ENCODE measurements at places on chromosomes 16 and 17. TPM values are rescaled to one million over a fixed set of nuclear protein-coding genes. Genes with fewer than 3 reads are reported as not detected.
A peak's percentile ranks its signal among the peaks of the same experiment; 100 is the strongest.

DNA sequence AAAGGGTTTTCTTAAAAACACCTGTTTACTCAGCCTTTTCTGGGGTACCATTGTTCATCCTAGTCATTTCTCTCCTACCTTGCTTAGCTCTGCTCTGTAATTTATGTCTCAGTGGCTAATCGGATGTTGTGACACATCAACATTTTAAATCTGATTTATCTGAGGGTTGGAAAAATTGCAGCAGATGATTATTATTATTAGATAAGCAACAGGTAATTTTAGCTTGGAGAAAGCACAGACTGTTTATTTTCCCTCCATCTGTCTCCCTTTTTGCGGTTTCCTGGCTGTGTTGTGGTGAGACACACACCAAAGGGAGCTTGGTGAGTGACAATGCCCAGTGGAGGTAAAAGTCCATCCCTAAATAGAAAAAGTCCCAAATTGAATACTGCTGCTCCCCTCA lies 389.9 kb downstream of the UTP18 start:
- no peak for DNase-seq

GRCh38 chr16:49986351-49987124 lies 38.5 kb upstream of the CNEP1R1 start:
- DNase-seq = no peak

DNA sequence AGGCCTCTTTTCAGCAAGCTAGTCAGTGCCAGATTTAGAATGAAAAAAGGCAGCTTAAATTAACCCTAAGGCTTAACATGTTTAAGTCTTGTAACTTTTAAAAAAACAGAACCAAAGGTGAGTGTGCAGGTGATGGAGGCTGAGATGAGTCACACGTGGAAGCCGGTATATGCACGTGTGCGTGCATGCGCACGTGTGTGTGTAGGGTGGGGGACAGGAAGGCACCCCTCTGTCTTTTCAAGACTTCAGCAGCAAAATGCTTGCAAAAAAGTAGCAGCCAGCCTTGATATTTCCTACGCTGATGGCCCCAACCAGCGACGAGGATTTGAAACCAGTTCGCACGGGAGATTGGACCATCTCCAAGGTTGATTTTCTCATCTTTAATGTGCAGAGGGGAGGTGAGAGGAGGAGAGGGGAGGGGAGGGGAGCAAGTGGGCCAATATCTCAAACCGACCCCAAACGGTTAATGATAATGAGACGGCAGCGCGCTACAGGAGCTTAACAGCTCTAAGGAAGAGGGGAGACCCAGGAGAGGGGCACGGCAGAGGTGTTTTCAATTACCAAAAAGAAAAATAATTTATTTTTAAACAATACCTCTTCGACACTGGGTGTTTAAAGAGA lies 154.7 kb downstream of the ZNF423 start:
- DNase-seq = no peak

- no peak for DNase-seq
Observed at GRCh38 chr16:27880287-27880686, 183.2 kb downstream of the GSG1L start.

DNA sequence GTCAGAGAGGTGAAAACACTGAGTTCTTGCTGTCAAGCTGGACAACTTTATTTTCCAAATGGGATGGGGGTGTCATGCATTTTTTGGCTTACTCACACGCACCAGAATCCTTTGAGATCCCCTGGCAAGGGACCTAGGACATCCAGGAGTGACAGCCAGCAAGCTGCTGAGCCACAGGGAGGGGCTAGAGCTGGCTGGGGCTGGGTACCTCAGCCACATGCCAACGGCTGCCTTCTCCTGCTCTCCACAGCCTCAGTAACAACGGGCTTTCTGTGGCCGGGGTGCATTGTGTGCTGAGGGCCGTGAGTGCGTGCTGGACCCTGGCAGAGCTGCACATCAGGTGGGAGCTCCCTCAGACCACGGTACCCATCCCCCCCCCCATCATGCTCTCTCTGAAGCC lies 47.6 kb downstream of the NLRC5 start:
- DNase-seq = no peak

DNA sequence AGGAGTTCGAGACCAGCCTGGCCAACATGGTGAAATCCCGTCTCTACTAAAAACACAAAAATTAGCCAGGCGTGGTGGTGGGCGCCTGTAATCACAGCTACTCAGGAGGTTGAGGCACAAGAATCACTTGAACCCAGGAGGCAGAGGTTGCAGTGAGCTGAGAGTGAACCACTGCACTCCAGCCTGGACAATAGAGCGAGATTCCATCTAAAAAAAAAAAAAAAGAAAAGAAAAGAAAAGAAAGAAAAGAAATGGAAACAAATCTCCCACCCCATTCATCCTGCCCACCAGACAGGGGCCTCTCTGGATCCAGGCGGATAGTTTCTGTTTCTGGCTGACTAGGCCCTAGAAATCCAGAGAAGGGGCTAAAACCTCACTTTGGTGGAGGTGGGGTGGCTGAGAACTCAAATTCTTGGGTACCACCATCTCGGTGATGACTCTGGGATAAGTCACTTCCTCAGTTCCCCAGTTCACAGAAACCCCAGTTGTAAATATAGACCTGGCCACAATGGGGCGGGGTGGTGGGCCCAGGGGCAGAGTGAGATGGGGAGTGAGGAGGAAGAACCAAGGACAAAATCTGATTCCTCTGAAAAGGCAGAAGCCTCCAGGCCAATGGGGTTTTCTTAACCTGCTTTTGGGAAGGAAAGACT lies 22.2 kb downstream of the SOCS1 start:
- DNase-seq = no peak

- DNase-seq = no peak
Observed at GRCh38 chr17:47995241-47995935, 24.5 kb downstream of the CDK5RAP3 start.

- DNase-seq = peak; percentile 82
Observed at GRCh38 chr17:32281011-32281451, 15.4 kb downstream of the RHBDL3 start.

DNA sequence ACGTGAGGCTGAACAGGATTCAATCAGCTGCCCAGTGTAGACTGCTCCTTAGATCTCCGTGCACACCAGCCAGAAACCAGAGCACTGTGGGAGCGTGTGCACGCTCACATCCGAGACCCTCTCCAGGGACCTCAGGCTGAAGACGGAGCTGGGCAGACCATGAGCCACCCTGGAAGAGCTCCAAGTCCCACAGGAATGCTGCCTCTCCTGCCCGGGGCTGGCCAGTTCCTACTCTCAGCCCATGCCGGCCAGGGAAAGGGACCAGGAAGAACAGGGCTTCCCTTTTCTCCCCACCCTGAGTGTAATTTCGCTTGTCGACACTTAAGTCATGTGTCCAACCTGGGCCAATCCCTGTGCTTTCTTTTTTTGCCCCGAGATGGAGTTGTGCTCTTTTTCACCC lies 6.9 kb downstream of the ALYREF start:
- no peak for DNase-seq

GRCh38 chr17:31431852-31432658 lies 40.6 kb downstream of the RAB11FIP4 start:
- no peak for DNase-seq

The CBX2 gene
- 4.2 TPM for total RNA-seq

The FLYWCH1 gene
- total RNA-seq = 36.8 TPM

The CLEC3A gene
- total RNA-seq = not detected

The PRSS22 gene
- total RNA-seq = not detected

The CPNE7 gene
- not detected for total RNA-seq
